ENCODE measurements at places on chromosomes 3 and 15.

GRCh38 chr3:11435440-11436165 lies 163.4 kb downstream of the ATG7 start:
- DNase-seq: no peak

GRCh38 chr3:48835650-48836366 lies 11.9 kb downstream of the PRKAR2A start:
- DNase-seq: no peak

- DNase-seq: peak; percentile 66
These were observed 3.4 kb downstream of the RNU6-1 start for GRCh38 chr15:67836477-67836876.

GRCh38 chr3:36514171-36514570 lies 133.9 kb downstream of the STAC start:
- no peak for DNase-seq

- peak; percentile 93 for DNase-seq
These were observed 9.1 kb upstream of the SKIC8 start for GRCh38 chr15:78308422-78309032.

DNA sequence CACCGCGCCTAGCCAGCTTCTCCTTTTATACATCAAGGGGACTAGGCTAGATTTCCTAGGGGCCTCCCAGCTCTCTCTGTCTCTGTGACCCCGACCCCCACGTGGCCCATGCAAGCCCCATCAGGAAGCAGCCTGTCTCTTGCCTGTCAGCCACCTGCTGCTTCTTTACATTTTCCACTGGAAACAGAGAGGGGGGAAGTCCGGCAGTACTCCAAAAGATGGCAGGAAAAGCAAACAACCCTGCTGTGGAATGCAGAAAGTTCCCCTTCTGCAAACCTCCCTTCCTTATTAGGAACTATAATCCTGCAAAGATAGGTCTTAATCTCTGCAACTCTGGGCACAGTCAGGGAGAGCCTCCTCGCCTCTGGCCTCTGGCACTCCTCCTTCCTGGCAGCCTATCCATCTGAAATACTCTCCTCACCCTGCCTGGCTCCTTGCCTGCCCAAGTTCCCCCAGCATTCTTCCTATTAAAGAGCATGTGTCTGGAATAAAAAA lies 47.4 kb upstream of the HACD2 start:
- no peak for DNase-seq

DNA sequence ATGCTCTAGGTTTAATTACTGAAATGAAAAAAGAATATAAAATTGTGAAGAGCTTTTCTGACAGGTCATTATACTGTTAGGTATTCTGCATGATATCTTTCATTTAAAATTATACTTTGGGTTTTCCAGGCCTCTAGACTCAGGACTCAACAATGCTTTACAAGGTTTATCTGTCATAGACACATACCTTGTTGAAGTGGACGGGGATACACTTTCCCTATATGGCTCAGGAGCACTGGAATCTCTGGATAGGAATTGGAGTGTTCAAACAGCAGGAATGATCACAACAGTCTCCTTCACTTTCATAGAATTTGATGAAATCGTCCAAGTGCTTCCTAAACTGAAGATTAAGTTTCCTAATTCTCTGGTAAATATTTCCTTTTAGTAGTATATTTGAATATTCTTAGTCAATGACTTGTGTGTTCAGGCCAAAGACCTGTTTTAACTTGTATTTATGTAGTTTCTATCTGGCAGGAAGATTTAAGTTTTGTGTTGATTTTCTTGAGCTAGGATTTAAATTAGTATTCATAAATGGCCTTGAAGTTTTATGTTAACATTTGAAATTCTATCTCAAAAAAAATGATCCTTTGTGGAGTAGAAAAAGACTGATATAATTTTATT lies 106.9 kb upstream of the THSD4 start:
- DNase-seq: no peak

DNA sequence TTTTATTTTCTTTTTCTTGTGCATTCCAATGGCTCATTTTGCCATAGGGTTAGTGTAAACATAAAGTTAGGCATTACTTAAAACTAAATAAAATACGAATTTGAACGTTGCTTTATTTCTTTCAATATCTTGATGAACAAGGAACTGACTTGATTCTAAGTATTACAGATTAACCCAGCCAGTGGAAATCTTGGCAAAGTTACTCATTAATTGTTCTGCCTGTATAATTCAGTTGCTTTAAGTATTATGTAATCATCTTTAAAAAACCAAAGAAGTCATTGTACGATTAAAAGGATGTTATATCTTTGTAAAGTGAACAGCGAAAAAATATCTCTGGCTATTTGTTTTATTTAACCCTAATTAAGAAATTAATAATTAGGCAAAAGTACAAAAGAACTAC lies 737.9 kb upstream of the BCHE start:
- no peak for DNase-seq

GRCh38 chr3:147529551-147529950 lies 120.4 kb downstream of the ZIC1 start:
- no peak for DNase-seq

- DNase-seq: no peak
These were observed 84.7 kb downstream of the ADAMTS17 start for GRCh38 chr15:100256970-100257650.

DNA sequence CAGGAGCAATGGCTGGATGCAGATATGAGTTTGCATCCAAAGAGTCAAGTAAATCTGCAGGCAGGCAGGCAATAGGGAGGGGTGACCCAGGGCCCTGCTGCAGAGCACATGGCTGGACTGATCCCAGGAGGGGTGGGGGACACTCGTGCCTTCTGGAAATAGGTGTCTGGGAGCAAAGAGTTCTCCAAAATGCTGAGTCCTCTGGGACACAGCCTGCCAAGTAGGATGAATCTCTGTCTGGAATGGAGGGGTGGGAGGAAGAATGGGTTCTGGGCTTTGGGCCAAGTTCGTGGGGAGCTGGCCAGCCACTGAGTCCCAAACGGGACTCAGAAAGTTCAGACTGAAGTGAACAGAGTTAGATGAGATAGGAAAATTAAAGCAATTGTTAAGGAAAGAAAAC lies 214.5 kb downstream of the MTHFS start:
- no peak for DNase-seq

GRCh38 chr3:80000022-80000421 lies 232.2 kb upstream of the ROBO1 start:
- no peak for DNase-seq

DNA sequence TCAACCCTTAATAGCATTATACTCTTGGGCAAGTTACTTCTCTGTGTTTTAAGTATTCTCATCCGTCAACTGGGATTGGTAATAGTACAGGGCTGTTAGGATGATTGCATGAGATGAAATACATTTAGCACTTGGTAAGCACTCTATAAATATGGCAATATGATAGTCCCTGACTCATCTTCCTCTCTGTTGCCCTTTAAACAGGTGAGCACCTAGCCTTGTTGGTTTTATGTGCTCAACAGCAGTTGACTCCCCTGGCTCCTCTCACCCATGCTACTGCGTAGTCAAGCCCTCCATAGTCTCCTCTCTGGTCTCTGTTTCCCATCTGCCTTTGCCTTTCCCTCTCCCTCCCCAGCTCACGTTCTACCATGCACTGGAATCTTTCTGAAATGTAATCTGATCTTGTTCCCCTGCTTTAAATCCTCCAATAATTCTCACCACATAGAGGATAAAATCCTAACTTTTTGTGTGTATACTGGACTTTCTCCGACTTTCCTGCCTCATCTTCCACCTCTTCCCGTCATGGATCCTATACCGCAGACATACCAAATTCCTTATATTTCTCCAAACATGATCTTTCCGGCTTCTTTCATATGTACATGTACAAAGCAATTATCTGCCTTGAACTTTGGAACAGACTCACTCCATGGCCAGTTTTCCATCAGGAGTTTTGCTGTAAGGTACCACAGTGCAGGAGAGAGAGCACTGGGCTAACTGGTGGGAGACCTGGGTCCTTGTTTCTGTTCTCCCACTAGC lies 42.3 kb downstream of the FSD2 start:
- DNase-seq: no peak

GRCh38 chr15:40095371-40096093 lies 13.1 kb downstream of the BMF start:
- no peak for DNase-seq

DNA sequence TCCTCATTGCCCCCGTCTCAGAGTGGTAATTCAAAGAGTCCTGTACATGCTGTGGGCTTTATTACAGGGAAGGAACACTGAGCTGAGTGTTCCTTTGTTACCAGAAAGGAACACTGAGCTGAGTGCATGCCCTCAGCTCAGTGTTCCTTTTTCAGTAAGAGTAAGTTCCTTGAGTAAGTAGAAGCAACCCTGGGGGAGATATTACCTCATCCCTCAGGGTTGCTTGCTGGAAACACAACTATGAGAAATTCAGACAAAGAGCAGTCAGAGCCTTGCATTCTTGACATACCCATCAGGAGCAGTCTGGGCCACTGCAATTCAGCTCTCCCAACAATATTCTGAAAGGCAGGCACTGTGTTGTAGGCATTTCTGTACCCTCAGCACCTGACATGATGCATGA lies 17.0 kb downstream of the CHRM5 start:
- DNase-seq: no peak

DNA sequence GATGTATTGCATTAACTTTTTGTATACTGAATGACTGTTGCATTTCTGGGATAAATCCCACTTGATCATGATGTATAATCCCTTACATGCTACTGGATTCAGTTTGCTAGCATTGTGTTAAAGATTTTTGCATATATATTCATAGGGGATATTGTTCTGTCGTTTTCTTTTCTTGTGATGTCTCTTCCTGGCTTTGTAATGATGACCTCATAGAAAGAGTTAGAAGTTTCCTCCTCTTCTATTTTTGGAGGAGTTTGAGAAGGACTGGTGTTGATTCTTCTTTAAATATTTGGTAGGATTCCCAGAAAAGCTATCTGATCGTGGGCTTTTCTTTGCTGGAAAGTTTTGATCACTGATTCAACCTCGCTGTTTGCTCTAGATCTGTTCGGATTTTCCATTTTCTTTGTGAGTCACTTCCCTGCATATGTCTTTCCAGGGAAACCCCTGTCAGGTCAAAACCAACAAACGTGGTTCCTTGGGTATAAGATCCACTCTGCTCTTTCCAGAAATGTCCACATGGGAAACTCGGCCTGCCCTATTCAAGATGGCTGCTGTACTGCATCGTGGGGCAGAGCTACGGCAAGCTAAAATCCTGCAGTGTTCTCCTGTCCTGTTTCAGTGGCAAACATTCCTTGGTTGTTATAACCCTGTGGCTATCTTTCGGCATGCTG lies 120.4 kb downstream of the GABRG3 start:
- DNase-seq: no peak

DNA sequence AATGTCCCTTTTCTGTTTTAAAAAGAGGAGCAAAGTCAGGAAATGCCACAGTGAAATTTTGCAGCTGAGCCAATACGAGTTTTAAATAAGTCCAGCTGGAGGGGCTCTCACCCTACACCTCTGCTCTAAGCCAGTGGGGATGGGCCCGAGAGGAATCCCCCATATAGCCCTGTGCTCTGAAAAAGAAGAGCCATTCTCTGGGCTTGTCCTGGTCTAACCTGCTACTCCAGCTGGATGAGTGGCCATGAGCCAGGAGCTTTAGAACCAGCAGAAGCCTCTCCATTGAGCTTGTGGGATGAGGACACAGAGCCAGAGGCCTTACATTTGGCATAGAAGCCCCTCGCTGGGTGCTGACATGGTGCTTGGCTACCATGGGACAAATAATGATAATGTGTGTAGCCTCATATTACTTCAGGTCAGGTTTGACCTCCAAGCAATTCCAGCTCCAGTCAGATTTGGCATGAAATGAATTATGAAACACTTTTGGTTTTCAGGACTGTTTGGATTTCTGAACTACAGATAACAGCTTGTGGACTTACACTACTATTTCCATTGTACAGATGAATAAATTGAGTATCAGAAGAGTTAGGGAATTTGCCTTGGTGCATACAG lies 172.4 kb downstream of the CHST2 start:
- no peak for DNase-seq

DNA sequence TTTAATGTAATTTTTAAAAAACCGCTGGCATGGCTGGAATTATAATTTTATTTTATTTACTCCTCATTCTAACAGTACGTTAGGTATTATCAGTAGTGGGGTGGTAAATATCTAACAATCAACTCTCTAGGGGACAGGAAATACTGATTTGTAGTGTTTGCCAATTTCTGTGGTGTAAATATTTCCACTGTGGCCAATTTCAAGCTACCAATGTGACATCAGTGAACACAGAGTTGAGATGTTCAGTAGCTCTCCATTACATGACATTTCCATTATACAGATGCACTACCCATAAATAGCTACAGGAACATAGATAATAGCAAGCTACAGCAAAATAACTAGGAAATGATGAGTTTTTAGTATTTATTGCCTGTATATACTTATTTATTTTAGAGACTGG lies 10.0 kb upstream of the ARL8B start:
- no peak for DNase-seq

DNA sequence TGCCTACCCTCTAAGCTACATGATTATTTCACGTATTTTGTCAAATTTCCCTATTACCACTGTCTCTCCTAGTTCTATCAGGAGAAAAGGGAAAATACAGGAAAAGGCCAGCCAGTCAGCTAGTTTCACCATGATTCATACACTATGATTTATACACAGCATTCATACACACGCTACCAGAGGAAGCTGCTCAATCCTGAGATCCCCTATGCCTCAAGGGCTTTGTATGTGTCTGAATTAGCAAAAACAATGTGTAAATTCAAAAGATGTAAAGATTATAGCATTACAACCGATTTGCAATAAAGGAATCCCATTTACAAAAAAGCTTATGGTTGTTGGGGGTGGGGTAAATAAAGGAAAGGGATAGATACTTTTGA lies 3.1 kb upstream of the ACKR4 start:
- DNase-seq: no peak

GRCh38 chr3:48157950-48158376 lies 30.3 kb downstream of the CDC25A start:
- DNase-seq: peak; percentile 81

DNA sequence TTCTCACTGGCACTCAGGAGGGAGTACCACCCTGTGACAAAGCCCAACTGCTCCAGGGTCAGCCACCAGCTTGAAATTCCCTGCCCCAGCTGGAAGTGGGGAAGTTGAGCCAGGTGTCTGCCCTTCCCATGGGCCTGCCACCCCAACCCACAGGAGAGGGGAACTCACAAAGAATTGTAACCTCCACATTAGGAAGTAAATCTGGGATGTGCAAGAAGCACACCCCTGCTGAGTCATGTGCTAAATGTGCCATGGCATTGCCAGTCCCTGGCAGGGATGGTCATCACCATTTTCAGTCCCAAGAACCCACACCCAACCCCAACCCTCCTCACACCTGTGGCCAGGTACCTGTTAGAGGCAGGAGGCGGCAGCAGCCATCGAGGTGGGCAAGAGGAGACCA lies 165.2 kb upstream of the THBS1 start:
- DNase-seq: no peak

Data from glutamatergic neuron (in vitro differentiated cells).